ENCODE measurements at places on chromosomes 2 and 18. TPM values are rescaled to one million over a fixed set of nuclear protein-coding genes. Genes with fewer than 3 reads are reported as not detected.

IL1R2 gene
- 0.57 TPM for total RNA-seq

SLC5A7 gene
- total RNA-seq = not detected

TMEM247 gene
- not detected for total RNA-seq

HOXD10 gene
- total RNA-seq = not detected

PLEKHH2 gene
- 5.4 TPM for total RNA-seq

TPRKB gene
- total RNA-seq = 54.8 TPM

CMPK2 gene
- 11.0 TPM for total RNA-seq

CAPN13 gene
- not detected for total RNA-seq

ERMN gene
- 0.18 TPM for total RNA-seq

GRHL1 gene
- total RNA-seq = 1.3 TPM

SLC9A4 gene
- not detected for total RNA-seq

FARP2 gene
- total RNA-seq = 41.0 TPM

SPATA3 gene
- total RNA-seq = not detected

L3MBTL4 gene
- total RNA-seq = not detected

CRYGD gene
- total RNA-seq = not detected

NT5DC4 gene
- total RNA-seq = not detected

RGPD4 gene
- 0.16 TPM for total RNA-seq

CAPN14 gene
- total RNA-seq = 0.16 TPM

ICOS gene
- not detected for total RNA-seq

GRP gene
- total RNA-seq = not detected

KLHL41 gene
- total RNA-seq = 2.1 TPM

MARCO gene
- not detected for total RNA-seq

LOXHD1 gene
- total RNA-seq = not detected

LYG2 gene
- not detected for total RNA-seq

LONRF2 gene
- 1.8 TPM for total RNA-seq

PFN4 gene
- 1.7 TPM for total RNA-seq

CKAP2L gene
- total RNA-seq = 26.4 TPM

ZDBF2 gene
- 20.9 TPM for total RNA-seq

VSNL1 gene
- total RNA-seq = 0.90 TPM

GORASP2 gene
- total RNA-seq = 67.7 TPM

AMMECR1L gene
- 12.4 TPM for total RNA-seq

SOCS6 gene
- total RNA-seq = 26.2 TPM

UGT1A10 gene
- total RNA-seq = 0.41 TPM

CLIP4 gene
- 73.5 TPM for total RNA-seq

FAM237A gene
- total RNA-seq = not detected

PDE6D gene
- 14.1 TPM for total RNA-seq

MMADHC gene
- total RNA-seq = 177 TPM

DYNAP gene
- total RNA-seq = not detected

ZNG1B gene
- total RNA-seq = 41.0 TPM

CHN1 gene
- 3.3 TPM for total RNA-seq

LRP2 gene
- 0.41 TPM for total RNA-seq

LCT gene
- total RNA-seq = not detected

THSD7B gene
- total RNA-seq = not detected

RASGRP3 gene
- total RNA-seq = 5.9 TPM

NOSTRIN gene
- 0.81 TPM for total RNA-seq

ANKRD53 gene
- 6.5 TPM for total RNA-seq

PCARE gene
- under 0.01 TPM for total RNA-seq

GPR35 gene
- 0.09 TPM for total RNA-seq

GTF2A1L gene
- total RNA-seq = not detected

DNER gene
- not detected for total RNA-seq

SP100 gene
- 151 TPM for total RNA-seq

PPP1CB gene
- total RNA-seq = 330 TPM

UGT1A3 gene
- total RNA-seq = not detected

DPYSL5 gene
- not detected for total RNA-seq

SERPINB7 gene
- 0.27 TPM for total RNA-seq

REL gene
- total RNA-seq = 6.5 TPM

ICA1L gene
- 8.9 TPM for total RNA-seq

IMMT gene
- total RNA-seq = 76.6 TPM

EGR4 gene
- not detected for total RNA-seq
